ENCODE measurements at places on chromosomes 13 and 19. TPM values are rescaled to one million over a fixed set of nuclear protein-coding genes. Genes with fewer than 3 reads are reported as not detected.

The TMPRSS9 gene
- total RNA-seq, result not detected

The FOXA3 gene
- not detected for total RNA-seq

The F7 gene
- total RNA-seq, result not detected

The C19orf67 gene
- 0.32 TPM for total RNA-seq

The PRKD2 gene
- total RNA-seq, result 175 TPM

The NAPSA gene
- 10.4 TPM for total RNA-seq

The ZNF429 gene
- total RNA-seq, result 4.3 TPM

The NKPD1 gene
- total RNA-seq, result 0.22 TPM

The LILRB4 gene
- not detected for total RNA-seq

The SPC24 gene
- total RNA-seq, result 37.7 TPM

The CBY2 gene
- not detected for total RNA-seq

The AXL gene
- total RNA-seq, result 0.17 TPM

The AP1M2 gene
- total RNA-seq, result not detected

The CNFN gene
- not detected for total RNA-seq

The CCDC122 gene
- 1.5 TPM for total RNA-seq

The MEF2B gene
- 2.8 TPM for total RNA-seq

The PLIN4 gene
- total RNA-seq, result not detected

The ZNF428 gene
- total RNA-seq, result 27.6 TPM

The PSMC4 gene
- 162 TPM for total RNA-seq

The CTXN1 gene
- total RNA-seq, result not detected

The ZNF730 gene
- 0.34 TPM for total RNA-seq

The LIPE gene
- total RNA-seq, result 26.9 TPM

The GRIK5 gene
- total RNA-seq, result 4.6 TPM

The LHB gene
- not detected for total RNA-seq

The NAPA gene
- total RNA-seq, result 101 TPM

The SIGLEC9 gene
- 0.29 TPM for total RNA-seq

The ZNF564 gene
- total RNA-seq, result 11.2 TPM

The CD22 gene
- 3.2 TPM for total RNA-seq

The ZNF581 gene
- total RNA-seq, result 22.0 TPM

The ZNF780A gene
- 22.0 TPM for total RNA-seq

The MATK gene
- total RNA-seq, result 11.2 TPM

The ZSCAN5C gene
- not detected for total RNA-seq

The ACP7 gene
- not detected for total RNA-seq

The LILRA2 gene
- 0.15 TPM for total RNA-seq

The WTIP gene
- 0.37 TPM for total RNA-seq

The LGI4 gene
- 0.27 TPM for total RNA-seq

The IGFL3 gene
- not detected for total RNA-seq

Data from T-helper 1 cell treated with Interleukin-12 subunit alpha and Interleukin-12 subunit beta and Interleukin-4 antibody, amounts not matched to agents 30 ng/mL and 1 ng/mL, for 36 hours (primary cell).